ENCODE measurements at places on chromosomes 5 and 9.

GRCh38 chr5:177327539-177328522 lies 16.1 kb upstream of the MXD3 start:
- no peak for DNase-seq

- no peak for DNase-seq
Observed at GRCh38 chr5:83368319-83368718, 103.2 kb upstream of the VCAN start.

DNA sequence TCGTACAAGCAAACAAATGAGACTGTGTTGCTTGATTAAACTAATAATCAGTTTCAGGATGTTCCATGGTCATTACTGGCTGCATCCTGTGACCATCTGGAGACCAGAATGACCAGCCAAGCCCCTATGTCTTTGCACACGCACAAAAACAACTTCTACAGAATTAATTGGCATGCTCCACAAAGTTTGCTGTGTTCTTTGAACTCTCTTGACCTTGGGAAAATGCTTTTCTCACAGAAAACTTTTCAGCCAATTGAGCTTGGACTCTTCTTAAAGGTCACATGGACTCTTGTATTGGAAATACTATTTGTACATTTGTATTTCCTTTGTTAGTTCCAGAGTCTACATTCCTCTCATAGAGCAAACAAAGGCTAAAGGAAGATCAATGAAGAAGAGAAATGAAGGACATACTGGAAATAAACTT lies 147.8 kb downstream of the ARRDC3 start:
- DNase-seq: no peak

GRCh38 chr5:78829811-78830527 lies 155.1 kb downstream of the ARSB start:
- DNase-seq: no peak

DNA sequence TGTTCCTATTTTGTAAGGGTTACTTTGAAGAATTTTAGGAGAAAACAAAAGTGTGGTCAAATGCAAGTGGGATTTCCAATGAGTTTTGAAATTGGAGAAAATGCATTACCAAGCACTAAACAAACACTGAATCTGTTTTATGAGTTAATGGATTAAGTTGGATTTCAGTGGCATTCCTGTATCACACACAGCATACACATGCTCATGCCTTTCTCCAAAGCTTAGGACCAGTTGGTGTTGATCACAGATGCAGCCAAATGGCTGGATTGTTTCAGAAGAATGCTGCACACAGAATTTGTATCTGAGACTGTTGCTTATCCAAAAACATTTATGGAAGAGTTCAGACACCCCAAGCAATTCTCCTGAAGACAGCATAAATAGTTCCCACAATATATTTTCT lies 611.1 kb downstream of the ACTL7B start:
- no peak for DNase-seq
